ENCODE measurements at places on chromosomes 7 and 10. TPM values are rescaled to one million over a fixed set of nuclear protein-coding genes. Genes with fewer than 3 reads are reported as not detected.

- no peak for DNase-seq
- no peaks in the 10 kb centered on the region for H3K4me1 ChIP-seq
- no peaks in the 10 kb centered on the region for H3K36me3 ChIP-seq
- H3K4me3 ChIP-seq, result no peak overlapping the region
- H3K27me3 ChIP-seq, result no peaks in the 10 kb centered on the region
- H3K27ac ChIP-seq, result no peak overlapping the region
Observed at GRCh38 chr10:129914960-129915359, 49.1 kb downstream of the EBF3 start.

GRCh38 chr7:141356161-141356560 lies 195.0 kb upstream of the AGK start:
- DNase-seq, result no peak
- H3K27ac ChIP-seq, result no peak overlapping the region
- no peak overlapping the region for H3K4me3 ChIP-seq
- H3K27me3 ChIP-seq, result peaks cover 7% of the 10 kb centered on the region
- peaks cover 6% of the 10 kb centered on the region for H3K4me1 ChIP-seq

- H3K36me3 ChIP-seq, result no peaks in the 10 kb centered on the region
- H3K27me3 ChIP-seq, result peaks cover 2% of the 10 kb centered on the region
- H3K4me3 ChIP-seq, result no peak overlapping the region
- H3K4me1 ChIP-seq, result no peaks in the 10 kb centered on the region
- DNase-seq, result no peak
Observed at GRCh38 chr10:132869621-132870020, 72.7 kb downstream of the CFAP46 start.

- DNase-seq, result no peak
- no peaks in the 10 kb centered on the region for H3K36me3 ChIP-seq
- H3K27me3 ChIP-seq, result peaks cover 7% of the 10 kb centered on the region
- H3K27ac ChIP-seq, result no peak overlapping the region
- H3K4me1 ChIP-seq, result peaks cover 27% of the 10 kb centered on the region
Observed at GRCh38 chr7:151438864-151439601, 908 bp downstream of the CRYGN start.

DNA sequence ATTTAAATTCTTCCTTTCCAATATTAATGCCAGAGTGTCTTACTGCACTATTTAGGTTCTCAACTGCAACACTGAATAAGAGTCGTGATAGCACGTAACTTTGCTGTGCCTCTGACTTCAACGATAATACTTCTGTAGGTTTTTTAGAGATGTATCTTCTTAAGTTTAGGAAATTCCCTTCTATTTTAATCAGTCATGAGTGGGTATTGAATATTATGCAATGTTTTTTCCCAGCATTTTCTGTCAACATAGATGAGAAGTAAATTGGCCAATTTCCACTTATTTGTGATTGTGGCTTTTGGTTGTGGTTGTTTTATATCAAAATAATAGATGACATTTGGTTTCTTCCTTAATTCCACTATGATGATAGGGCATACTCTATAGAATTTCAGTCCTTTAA lies 6.7 kb upstream of the STK17A start:
- H3K4me1 ChIP-seq, result peaks cover 26% of the 10 kb centered on the region
- H3K27ac ChIP-seq, result no peak overlapping the region
- H3K4me3 ChIP-seq, result no peak overlapping the region
- H3K36me3 ChIP-seq, result peaks cover 4% of the 10 kb centered on the region

GRCh38 chr7:67518580-67518979 lies 521.9 kb downstream of the TYW1 start:
- no peak overlapping the region for H3K27ac ChIP-seq
- no peak for DNase-seq
- no peaks in the 10 kb centered on the region for H3K4me1 ChIP-seq
- no peaks in the 10 kb centered on the region for H3K36me3 ChIP-seq

- H3K27ac ChIP-seq, result peak overlapping the region; percentile 85
- H3K36me3 ChIP-seq, result peaks cover 6% of the 10 kb centered on the region
- DNase-seq, result no peak
- peak overlapping the region; percentile 54 for H3K4me3 ChIP-seq
- H3K4me1 ChIP-seq, result peaks cover 79% of the 10 kb centered on the region
Observed at GRCh38 chr7:131011432-131011742, 277.4 kb upstream of the KLF14 start.

DNA sequence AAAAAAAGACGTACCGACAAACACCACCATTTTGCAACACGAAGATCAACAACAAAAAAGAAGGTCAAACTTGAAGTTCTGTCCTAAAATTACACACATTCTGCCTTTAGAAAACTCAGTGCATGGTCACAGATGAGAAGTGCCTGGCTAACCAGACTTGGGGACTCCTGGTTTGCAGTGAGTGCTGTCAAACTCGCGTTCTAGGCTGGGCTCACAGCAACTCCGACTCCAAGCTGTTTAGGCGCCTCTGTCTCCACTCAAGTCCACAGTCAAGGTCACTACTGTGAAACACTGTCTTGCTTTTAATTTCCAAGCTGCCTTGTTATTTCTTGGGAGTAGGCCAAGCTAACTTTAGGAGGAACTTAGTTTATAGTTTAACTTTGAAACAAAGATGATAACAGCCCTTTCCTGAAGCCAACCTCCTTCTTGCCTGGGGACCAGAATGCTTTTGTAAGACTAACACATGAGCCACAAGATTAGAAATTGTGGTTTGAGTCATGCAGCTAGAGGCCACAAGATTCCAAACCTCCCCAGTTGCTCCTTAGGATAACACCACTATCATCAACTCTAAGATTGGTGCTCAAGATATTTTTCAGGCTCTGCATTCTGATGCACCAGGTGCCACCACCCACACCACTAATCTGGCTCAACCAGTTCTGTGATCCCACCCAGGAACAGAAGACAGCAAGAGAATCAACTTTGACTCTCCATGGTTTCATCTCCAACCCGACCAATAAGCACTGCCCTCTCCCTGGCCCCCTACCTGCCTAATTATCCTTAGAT lies 1.1 kb upstream of the DNAAF5 start:
- no peaks in the 10 kb centered on the region for H3K27me3 ChIP-seq
- peak overlapping the region; percentile 82 for H3K27ac ChIP-seq
- H3K4me3 ChIP-seq, result peak overlapping the region; percentile 73

DNA sequence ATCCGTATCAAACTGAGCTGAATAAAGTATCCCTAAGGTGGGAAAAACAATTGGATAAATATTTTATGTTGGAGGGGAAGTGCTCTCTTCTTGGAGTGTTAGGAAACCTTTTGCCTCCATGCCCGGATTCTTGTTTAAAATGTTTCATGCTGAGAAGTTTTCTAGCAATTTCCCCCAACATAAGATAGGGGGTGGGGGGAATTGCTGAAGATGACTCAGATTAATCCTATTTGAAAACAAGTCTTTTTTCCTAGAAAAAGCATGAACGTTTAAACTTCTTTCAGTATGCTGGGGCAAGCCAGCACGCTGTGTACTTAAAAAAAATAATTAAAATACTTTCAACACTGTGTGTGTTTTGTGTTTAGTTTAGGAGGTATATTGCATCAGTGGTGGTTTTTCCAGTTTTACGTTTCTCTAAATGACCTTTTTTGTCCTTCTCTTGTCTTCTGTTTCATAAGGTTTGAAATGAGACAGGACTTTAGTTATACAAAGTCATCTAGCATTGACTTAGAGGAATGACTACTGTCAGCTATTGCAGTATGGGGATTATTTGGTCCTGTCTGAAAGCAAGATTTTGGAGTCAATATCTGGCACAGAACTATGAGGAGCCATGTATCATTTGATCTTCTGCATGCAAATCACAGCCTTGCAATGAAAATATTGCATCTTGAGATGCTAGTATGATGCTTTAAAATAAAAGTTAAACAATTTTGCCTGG lies 295.9 kb downstream of the GATA3 start:
- H3K27me3 ChIP-seq, result no peaks in the 10 kb centered on the region
- H3K4me1 ChIP-seq, result no peaks in the 10 kb centered on the region
- no peaks in the 10 kb centered on the region for H3K36me3 ChIP-seq

GRCh38 chr10:21334891-21335696 lies 190.4 kb downstream of the SKIDA1 start:
- no peak for DNase-seq
- H3K4me3 ChIP-seq, result no peak overlapping the region
- no peak overlapping the region for H3K27ac ChIP-seq
- no peaks in the 10 kb centered on the region for H3K4me1 ChIP-seq
- no peaks in the 10 kb centered on the region for H3K36me3 ChIP-seq

- no peak overlapping the region for H3K27ac ChIP-seq
- no peaks in the 10 kb centered on the region for H3K27me3 ChIP-seq
- no peak for DNase-seq
- peaks cover 16% of the 10 kb centered on the region for H3K36me3 ChIP-seq
Observed at GRCh38 chr7:41885078-41885477, 182.2 kb upstream of the INHBA start.

DNA sequence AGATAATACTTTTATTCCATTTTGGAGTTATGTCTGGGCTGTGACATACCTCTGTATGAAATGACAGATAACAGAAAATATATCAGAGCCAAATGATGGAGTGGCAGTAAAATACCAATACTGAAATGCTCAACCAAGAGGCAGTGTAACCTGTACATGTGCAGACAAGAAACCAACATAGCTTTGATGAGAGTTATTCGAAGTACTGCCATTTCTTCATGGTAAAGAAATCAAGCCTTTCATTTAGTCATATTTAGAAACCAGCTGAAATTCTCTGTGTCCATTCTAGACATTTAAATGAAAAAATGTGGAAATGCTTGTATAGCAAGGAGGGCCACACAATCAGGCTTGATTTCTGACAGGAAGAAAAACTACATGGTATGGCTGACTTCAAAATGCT lies 127.1 kb upstream of the PTPRZ1 start:
- H3K27me3 ChIP-seq, result no peaks in the 10 kb centered on the region
- H3K36me3 ChIP-seq, result no peaks in the 10 kb centered on the region
- H3K4me1 ChIP-seq, result no peaks in the 10 kb centered on the region
- H3K27ac ChIP-seq, result no peak overlapping the region
- no peak overlapping the region for H3K4me3 ChIP-seq

- H3K27ac ChIP-seq, result peak overlapping the region; percentile 58
- H3K36me3 ChIP-seq, result peaks cover 8% of the 10 kb centered on the region
- no peak for DNase-seq
- H3K27me3 ChIP-seq, result peaks cover 7% of the 10 kb centered on the region
- peaks cover 26% of the 10 kb centered on the region for H3K4me1 ChIP-seq
- H3K4me3 ChIP-seq, result peak overlapping the region; percentile 80
Observed at GRCh38 chr7:149838992-149839408, 825 bp downstream of the ZNF862 start.

DNA sequence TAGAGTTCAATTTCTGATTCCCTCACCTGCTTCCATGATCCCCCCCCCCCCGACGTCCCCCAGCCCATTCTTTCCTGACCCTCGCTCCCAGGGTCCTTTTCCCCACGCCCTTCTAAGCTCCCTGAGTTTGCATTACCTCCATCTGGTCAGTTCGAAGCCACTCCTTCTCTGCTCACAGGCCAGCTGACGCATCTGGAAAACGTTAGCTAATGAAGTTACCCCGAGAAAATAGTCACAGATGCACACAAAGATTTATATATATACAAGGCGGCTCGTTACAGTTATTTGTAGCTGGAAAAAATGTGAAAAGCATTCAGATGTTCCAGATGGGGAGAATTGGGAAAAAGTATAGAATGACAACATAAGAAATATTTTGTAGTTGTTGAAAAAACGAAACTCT lies 630.0 kb upstream of the FOXK1 start:
- H3K36me3 ChIP-seq, result no peaks in the 10 kb centered on the region
- no peak overlapping the region for H3K4me3 ChIP-seq
- DNase-seq, result no peak
- H3K27ac ChIP-seq, result no peak overlapping the region
- peaks cover 7% of the 10 kb centered on the region for H3K27me3 ChIP-seq
- peaks cover 8% of the 10 kb centered on the region for H3K4me1 ChIP-seq

DNA sequence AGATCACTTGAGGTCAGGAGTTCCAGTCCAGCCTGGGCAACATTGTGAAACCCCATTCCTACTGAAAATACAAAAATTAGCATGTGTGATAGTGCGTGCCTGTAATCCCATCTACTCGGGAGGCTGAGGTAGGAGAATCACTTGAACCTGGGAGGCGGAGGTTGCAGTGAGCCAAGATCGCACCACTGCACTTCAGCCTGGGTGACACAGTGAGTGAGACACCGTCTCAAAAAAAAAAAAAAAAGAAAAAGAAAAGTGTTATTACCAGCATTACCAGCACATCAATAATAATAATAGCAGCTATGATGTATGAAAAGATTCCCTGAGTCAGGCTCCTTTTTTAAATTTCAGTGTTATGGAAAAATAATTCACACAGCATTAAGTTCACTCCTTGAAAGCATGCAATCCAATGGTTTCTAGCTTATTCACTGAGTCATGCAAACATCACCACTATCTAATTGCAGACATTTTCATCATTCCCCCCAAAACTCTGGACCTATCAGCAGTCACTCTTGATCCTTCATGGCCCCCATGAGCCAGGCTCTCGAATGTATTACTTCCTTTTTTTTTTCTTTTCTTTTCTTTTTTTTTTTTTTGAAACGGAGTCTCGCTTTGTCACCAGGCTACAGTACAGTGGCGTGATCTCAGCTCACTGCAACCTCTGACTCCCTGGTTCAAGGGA lies 228.4 kb downstream of the FANK1 start:
- no peaks in the 10 kb centered on the region for H3K27me3 ChIP-seq
- H3K27ac ChIP-seq, result no peak overlapping the region
- H3K4me1 ChIP-seq, result no peaks in the 10 kb centered on the region
- no peaks in the 10 kb centered on the region for H3K36me3 ChIP-seq
- DNase-seq, result no peak

DNA sequence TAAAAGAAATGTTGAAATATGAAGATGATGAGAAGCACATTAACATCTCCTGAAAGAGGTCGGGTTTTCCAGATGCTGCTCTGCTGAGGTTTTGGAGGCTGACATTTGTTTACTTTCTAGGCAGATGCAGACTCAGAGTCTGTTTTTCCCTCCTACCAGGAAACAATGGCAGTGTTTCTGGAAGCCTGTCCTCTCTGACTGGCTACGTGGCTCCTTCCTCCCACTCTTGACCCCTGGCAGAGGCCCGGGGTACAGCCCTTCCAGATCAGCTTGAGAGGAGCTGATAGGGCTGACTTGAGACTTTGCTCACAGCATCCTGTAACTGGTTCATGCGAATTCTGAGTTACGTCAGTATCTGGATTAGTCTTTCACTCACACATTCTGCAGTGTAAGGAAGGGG lies 41.1 kb upstream of the IL15RA start:
- DNase-seq, result no peak
- H3K36me3 ChIP-seq, result peaks cover 71% of the 10 kb centered on the region
- H3K4me1 ChIP-seq, result peaks cover 57% of the 10 kb centered on the region

DNA sequence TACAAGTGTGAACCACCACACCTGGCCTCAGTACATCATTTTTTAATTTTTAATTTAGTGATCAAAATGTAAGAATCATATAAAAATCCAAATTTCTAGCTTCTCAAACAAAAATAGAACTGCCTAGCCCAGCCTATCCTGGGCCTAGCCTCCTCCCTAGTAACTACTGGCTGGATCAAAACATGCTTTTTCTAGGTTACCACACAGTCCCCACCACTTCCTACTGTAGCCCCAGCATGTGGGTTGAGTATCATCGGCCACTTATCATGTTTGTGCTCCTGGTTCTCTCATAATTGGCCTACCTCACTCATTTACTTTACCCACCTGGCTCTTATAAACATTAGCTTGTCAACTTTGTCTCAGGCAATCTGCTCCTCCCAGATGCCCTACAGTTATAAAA lies 52.9 kb downstream of the DNAJC12 start:
- H3K36me3 ChIP-seq, result peaks cover 3% of the 10 kb centered on the region
- peak overlapping the region; percentile 71 for H3K27ac ChIP-seq
- DNase-seq, result peak; percentile 54
- no peaks in the 10 kb centered on the region for H3K27me3 ChIP-seq
- no peak overlapping the region for H3K4me3 ChIP-seq

Gene ARHGEF5
- 13.1 TPM for total RNA-seq

Gene COL17A1
- not detected for total RNA-seq

Gene PTPN20
- total RNA-seq, result 0.25 TPM

Gene OR2A12
- not detected for total RNA-seq

Gene IQUB
- not detected for total RNA-seq

Gene CD36
- not detected for total RNA-seq

Gene GRB10
- total RNA-seq, result 4.4 TPM

Gene CCDC186
- total RNA-seq, result 16.0 TPM

Gene TMEM178B
- 0.25 TPM for total RNA-seq
